Activated CD8-positive, alpha-beta T cell treated with anti-CD3 and anti-CD28 coated beads, Interleukin-2, amount 10 ng/mL, durations not matched to agents 7 days and 5 days (primary cell): ENCODE measurements at places on chromosomes 6 and 20. TPM values are rescaled to one million over a fixed set of nuclear protein-coding genes. Genes with fewer than 3 reads are reported as not detected.

The PRDM13 gene
- not detected for total RNA-seq

The MYLK2 gene
- total RNA-seq: 0.89 TPM

The CHRNA4 gene
- total RNA-seq: not detected

The C4B gene
- total RNA-seq: 2.9 TPM

The RBM39 gene
- 358 TPM for total RNA-seq

GRCh38 chr20:61499859-61500554 lies 247.9 kb downstream of the CDH4 start:
- no peak overlapping the region for H3K27ac ChIP-seq
- H3K4me3 ChIP-seq: no peak overlapping the region
- H3K4me1 ChIP-seq: peaks cover 14% of the 10 kb centered on the region
- H3K27me3 ChIP-seq: no peaks in the 10 kb centered on the region

- peaks cover 4% of the 10 kb centered on the region for H3K27me3 ChIP-seq
- no peaks in the 10 kb centered on the region for H3K36me3 ChIP-seq
- H3K4me1 ChIP-seq: peaks cover 4% of the 10 kb centered on the region
- H3K4me3 ChIP-seq: no peak overlapping the region
- no peak overlapping the region for H3K27ac ChIP-seq
Measured at GRCh38 chr6:157429248-157429647, 48.3 kb downstream of the ZDHHC14 start.

DNA sequence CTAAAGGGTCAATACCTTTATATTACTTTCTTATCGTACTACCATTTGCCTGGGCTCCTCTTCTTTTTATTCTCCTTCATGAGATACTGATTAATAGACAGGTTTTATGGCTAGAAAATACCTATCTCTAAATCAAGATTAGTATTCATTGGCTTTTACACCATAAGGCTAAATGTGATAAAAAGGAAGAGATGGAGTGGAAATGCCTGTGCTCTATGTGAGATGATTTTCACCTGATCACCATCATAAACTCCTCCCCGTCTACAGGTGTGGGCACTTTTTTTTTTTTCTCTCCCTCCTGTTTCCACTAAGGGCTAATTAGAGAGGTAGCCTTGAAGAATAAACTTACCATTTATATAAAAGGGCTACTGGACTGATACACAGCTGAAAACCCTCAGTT lies at the start of gene GLYATL3:
Gene GLYATL3 (plus strand): TSS at position 301 of the 400 bp plus-strand sequence. CDS start 12,068 bp downstream, outside the sequence.
- no peak within 1 kb of the TSS for H3K27ac ChIP-seq
- H3K27me3 ChIP-seq: no peaks in the 10 kb centered on the region
- DNase-seq: no peak
- no peaks in the 10 kb centered on the region for H3K4me1 ChIP-seq
- peaks cover 1% of the 10 kb centered on the region for H3K36me3 ChIP-seq
- H3K4me3 ChIP-seq: no peak within 1 kb of the TSS

DNA sequence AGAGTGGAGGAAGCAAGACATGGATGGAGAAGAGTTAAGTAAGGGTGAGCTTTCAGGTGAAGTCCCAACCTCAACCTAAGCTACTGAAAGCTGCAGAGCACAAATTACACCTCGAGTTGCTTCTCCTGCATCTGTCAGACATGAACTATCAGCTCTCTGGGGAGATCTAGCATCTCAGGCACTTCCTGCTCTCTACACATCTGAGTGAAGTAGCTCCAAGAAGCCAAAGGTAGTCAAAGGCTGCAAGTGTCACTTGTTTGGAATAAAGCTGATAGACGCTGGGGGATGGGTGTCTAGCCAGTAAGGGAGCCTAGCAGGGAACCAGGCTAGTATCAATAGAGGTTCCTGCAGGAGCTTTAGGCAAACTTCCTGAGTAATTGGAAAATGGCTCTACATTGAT lies 228.0 kb downstream of the PLCB1 start:
- no peaks in the 10 kb centered on the region for H3K36me3 ChIP-seq
- no peak overlapping the region for H3K4me3 ChIP-seq
- H3K27me3 ChIP-seq: no peaks in the 10 kb centered on the region
- DNase-seq: no peak
- H3K27ac ChIP-seq: no peak overlapping the region
- no peaks in the 10 kb centered on the region for H3K4me1 ChIP-seq

- H3K27me3 ChIP-seq: peaks cover 4% of the 10 kb centered on the region
- no peak for DNase-seq
- H3K4me3 ChIP-seq: no peak overlapping the region
Measured at GRCh38 chr20:23437126-23437899, 2.2 kb upstream of the CSTL1 start.
